ENCODE measurements at places on chromosomes 12 and 14. TPM values are rescaled to one million over a fixed set of nuclear protein-coding genes. Genes with fewer than 3 reads are reported as not detected.

DNA sequence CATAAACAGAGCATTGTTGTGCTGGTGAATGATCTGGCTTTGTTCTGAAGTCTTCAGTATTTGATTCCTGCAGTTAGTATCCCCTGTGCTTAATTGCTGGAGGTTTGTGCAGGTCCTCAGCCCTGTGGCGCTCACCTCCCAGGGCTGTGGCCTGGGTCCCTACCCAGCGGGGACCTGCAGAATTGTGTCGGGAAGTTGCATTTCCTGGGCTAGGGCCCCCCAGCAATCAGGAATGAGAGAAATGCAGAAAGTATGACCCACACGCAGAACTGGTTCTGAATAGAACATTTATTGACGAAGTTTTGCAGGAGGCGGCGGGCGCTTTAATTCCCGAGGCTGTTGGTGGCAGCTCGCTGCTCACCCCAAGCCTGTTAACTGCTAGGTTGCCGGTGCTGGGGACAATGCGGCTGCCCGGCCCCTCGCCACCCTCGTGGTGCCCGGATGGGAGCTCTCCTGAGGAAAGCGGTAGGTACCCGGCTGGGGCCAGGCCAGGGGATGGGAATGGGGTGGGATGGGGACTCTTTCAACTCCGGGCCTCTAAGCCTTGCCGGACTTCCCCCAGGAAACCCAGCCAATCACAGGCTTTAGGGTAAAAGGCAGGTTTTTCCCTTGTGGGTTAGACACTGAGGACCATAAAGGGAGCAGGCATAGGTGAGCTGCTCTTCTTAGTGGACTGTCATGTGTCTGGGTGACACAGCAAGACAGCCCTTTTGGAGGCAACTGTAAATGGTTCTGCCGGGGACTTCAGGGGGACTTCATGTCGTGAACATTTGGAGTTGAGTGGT, 11.6 kb downstream of the PLEKHG3 start:
- no peak for DNase-seq

- DNase-seq: no peak
These were observed 177.0 kb upstream of the VASH1 start for GRCh38 chr14:76584271-76584702.

GRCh38 chr12:6020930-6021329, 75.9 kb upstream of the ANO2 start:
- no peak for DNase-seq

- DNase-seq: no peak
These were observed 8.4 kb downstream of the TEDC1 start for GRCh38 chr14:105499256-105500035.

DNA sequence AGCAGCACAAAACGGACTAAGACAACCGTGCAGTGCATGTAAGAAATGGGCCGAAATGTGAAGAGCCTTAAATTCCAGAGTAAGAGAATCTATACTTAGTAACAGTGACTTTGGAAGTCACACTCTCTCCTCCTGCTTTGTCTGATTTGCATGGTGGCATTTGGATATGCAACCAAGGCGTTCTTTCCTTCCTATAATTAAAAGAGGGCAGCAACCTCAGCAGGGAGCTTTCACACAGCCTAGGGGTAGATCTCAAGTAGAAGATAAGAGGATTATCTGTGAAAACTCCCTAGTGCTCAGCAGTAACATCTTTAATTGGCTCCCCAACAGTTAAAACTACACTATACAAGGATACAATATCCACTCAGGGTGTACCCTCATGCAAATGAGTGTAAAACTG, 16.5 kb downstream of the GMFB start:
- no peak for DNase-seq

DNA sequence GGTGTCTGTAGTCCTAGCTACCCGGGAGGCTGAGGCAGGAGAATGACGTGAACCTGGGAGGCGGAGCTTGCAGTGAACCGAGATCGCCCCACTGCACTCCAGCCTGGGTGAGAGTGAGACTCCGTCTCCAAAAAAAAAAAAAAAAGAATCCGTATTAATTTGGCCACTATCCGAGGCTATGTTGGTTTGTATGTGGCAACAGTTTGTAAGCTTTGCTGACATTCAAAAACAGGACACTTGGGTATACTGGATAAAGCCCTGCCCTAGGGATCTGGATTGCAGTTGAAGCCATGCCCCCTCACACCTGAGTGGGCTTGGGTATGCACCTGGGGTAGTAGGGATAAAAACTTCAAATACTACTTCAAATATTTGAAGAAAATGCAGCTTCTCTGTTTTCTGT, 14.5 kb downstream of the IFNG-AS1 start:
- no peak for DNase-seq

DNA sequence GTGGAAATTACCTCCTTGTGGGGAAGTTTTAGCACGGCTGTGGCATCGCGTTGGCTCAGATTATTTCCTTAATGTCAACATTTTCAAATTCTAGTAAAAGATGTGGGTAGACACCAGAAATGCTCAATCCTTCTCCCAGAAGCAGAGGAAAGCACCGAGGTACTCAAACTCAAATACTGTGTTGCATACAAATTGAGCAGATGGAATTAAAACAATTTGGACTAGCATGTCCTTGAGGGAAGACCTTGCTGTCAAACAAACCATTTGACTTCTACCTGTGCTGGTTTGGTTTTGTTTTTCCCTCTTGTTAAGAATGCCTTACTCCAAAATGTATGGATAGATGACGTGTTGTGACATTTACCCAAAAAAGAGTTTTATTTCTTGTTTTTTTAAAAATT, 136.4 kb downstream of the CNTN1 start:
- no peak for DNase-seq

Gene CLMN
- 0.52 TPM for total RNA-seq

GRCh38 chr12:67070307-67070600, 198.9 kb upstream of the CAND1 start:
- DNase-seq: no peak

DNA sequence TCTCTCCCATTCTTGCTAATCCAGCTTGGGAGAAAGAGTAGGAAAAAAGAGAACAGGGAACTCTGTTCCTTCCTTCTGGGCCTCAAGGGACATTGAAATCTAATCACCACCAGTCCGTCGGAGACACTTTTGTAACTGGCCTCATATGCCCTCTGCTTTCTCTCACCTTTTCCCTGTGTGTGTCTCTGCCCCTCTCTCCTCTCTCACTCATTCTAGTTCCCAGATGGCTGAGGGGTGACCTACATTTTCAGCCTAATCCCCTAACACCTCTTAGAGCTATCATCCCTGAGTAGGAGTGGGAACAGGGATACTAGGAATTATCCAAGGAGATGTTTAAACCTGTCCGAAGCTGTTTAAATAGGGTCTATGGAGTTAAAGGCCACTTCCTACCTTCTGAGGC, 8.9 kb upstream of the PCK2 start:
- DNase-seq: no peak

DNA sequence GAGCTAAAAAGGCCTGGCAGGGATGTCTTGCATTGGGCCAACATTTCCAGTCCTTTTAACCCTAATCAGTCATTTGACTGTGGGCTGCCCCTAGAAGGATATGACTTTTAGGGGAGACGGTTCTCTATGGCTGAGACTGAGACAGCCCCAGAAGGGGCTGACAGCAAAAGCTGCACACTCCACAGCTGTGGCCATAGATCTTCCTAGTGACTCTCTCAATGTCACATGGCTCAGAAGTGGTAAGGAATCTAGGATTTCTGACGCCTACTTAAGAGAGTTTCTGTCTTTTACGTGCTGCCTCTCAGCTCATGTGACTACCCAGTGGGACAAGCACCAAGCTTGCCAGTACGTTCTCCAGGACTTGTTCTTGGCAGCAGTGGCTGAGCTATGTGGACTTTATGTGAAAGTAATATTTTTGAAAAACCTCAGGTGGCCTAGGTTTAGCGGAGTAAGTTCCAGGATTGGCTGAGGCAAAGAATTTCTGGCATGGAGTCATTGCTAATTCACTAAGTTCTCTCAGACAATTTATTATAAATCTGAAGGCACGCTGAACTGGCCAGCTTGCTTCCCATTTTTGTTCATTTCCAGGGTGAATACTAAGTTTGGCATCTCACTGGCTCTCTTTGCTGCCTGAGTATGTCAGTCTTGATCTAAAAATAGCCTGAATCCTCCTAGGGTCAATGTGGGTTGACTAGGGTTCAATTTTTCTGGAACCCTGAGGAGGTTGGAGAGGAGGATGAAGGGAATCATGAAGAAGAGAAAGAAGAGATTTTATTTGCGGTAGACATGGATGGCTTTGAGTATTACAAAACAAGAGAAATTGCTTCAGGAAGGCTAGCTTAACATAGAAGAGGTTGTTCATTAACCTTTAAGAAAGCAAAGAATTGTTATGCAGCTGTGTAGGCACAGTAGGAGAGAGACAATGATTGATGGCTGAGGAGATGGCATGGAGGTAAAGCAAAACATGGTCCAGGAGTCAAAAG, 271.8 kb downstream of the AEBP2 start:
- no peak for DNase-seq

Gene SCN8A
- 13.7 TPM for total RNA-seq

Gene RBP5
- not detected for total RNA-seq

DNA sequence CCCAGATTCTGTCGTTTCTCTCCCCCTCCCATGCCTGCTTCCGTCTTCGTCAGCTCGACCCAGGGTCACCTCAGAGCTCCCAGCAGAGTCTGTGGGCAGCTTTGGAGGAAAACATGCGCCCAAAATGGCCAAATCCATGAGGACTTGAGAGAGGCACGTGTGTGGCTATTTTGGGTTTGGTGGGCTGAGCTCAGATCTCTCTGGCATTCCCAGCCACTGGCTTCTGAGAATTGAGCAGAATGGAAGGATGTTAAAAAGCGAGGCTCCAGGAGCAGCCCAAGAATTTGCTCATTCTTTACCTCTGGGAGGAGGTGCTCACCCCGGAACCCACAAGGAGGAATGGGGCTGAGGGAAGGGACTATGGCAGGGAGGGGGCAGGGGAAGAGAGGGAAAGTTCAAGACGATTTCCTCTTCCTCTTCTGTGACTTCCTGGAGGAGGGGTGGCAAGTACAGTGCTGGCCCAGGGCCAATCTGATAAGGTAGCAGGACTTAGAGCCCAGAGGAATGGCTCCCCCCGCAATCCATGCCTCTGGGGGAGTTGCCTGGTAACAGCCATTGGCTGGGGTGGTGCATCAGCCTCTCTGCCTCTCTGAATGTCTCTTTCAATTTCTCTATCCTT, 20.1 kb downstream of the TSPAN9 start:
- DNase-seq: no peak

DNA sequence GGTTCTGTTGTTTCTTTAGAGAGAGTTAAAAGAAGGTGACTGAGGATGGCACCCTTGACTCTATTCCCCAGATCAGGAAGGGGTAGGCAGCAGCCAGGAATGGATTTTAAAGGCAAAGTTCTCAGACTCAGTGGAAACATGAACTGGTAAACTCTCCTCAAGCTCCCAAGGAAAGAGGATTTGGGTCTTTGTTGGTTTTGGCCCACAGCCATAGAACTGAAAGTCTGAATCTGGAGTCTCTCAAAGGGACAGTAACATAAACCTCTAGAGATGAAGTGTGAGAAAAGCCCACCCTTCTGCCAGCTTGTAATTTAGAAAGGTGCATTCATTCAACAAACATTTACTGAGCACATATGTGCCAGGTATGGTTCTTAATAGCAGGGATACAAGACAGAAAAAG, 28.6 kb upstream of the BLTP3B start:
- DNase-seq: peak; percentile 24

Gene HCAR1
- not detected for total RNA-seq

DNA sequence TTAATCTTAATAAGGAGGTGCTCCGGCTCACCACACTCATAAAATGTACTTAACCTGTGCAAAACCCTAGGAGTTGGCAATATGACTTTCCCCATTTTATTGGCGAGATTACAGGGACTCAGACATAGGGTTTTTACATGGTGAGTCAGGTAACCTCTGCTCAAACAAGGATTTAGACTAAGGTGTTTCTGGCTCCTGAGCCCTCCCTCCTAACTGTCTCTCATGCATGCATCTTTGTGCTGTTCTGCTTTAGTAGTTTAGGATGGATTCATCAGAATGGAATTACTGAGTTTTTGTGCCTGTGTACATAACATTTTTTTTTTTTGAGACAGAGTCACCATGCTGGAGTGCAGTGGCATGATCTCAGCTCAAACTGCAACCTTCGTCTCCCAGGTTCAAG, 993.3 kb upstream of the TMEM132C start:
- DNase-seq: no peak

Gene SLC7A8
- total RNA-seq: 4.8 TPM

GRCh38 chr14:76293221-76293620, 82.7 kb upstream of the ESRRB start:
- no peak for DNase-seq

DNA sequence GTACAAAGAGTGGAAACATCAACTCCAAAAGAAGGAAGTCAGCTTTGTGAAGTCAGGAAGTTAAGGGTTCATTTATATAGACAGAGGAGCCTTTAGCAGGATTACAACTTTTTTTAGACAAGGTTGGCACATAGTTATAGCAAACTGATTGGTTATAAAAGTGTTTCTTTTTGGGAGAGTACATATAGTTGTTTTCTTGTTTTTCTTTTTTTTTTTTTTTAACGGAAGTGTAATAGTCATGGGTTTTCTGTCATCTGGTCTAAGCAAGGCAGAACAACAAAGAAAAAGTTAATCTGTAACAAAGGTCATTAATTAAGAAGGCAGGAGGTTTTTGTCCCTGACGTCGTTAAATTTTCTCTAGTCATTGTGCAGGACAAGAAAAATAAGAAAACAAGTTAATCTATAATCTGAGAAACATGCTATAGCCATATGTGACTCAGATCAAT, 13.0 kb upstream of the MFAP5 start:
- no peak for DNase-seq

DNA sequence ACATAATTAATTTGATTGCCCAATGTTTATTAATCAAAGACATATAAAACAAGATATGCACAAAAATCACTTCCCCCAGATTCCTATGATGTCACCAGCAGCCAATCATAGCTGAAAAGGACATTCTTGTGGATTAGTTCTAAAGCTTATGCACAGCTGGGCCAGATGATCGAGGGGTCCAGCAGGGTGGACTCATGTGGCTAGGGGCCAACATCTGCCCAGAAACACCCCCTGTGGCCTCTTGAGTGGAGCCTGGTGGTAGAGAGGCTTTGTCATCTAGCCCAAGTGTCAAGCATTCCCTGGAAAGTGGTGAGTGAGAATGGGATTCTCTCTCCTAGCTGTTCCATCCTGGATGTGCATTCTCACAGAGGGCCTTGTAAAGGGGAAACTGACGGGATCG, 590.0 kb downstream of the BCL11B start:
- DNase-seq: no peak

GRCh38 chr12:10540776-10541205, 35.1 kb downstream of the EIF2S3B start:
- DNase-seq: peak; percentile 3

DNA sequence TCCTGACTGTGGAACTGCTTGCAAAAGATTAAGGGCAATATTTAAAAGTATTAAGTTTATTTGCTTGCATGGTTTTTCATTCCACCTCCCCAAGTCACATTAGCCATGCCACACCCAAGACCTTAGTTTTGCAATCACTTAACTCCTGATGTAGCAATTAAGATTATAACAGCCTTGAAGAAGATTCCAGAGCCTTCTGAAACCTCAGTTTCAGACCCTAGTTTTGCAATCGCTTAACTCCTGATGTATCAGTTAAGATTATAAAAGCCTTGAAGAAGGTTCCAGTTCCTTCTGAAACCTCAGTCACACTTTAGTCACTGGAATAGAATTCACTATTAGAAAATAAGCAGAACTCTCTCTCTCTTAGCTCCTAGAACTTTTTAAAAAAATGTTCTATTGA, 42.7 kb upstream of the DCN start:
- no peak for DNase-seq

GRCh38 chr14:60756847-60757246, 22.3 kb downstream of the MNAT1 start:
- DNase-seq: peak; percentile 43

Gene LRCOL1
- not detected for total RNA-seq

- DNase-seq: no peak
These were observed 76.8 kb upstream of the PLEKHA5 start for GRCh38 chr12:19052689-19053088.

Gene DPY19L2
- 3.3 TPM for total RNA-seq

Gene ST8SIA1
- 1.6 TPM for total RNA-seq

Gene RHEBL1
- 1.2 TPM for total RNA-seq
